ENCODE measurements at places on chromosomes 3 and 15.

DNA sequence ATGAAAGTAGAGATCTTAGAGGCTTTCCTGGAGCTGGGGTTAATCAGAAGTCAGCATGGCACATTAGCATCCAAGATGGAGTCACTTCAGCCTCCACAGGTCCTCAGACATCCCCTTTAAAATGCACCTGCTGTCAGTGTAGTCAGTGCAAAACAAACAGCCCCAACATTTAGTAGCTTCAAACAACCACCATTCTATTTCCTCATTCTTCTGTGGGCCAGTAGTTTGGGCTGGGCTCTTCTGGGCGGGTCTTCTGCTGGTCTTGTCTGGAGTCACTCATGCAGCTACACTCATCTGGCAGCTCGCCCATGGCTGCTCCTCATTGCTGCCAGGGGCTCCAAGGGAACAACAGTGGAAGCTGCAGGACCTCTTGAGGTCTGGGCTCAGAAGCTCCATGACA is 99.9 kb downstream of the TLE3 start:
- no peak for DNase-seq

GRCh38 chr15:44489464-44489863 is 47.5 kb upstream of the EIF3J start:
- no peak for DNase-seq

DNA sequence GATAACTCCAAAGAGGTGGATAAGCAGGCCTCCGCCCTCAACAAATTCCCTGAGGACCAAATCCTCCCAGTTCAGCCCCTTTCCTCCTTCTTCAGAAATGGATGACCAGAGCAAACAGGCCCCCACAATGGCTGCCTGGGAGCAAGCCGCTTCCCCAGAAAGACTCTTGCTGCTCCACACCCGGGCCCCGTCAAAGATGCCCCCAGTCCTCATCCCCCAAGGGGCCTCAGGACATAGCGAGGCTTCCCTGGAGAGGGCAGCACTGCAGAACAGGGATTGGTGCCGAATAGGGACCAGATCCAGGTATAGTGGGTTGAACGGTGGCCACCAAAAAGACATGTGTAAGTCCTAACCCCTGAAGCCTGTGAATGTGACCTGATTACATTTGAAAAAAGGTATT is 502.3 kb downstream of the SHQ1 start:
- DNase-seq, result no peak

- DNase-seq, result no peak
Observed at GRCh38 chr15:69897471-69898237, 200.1 kb downstream of the TLE3 start.

- no peak for DNase-seq
Observed at GRCh38 chr3:96209699-96210098, 604.7 kb upstream of the EPHA6 start.

- no peak for DNase-seq
Observed at GRCh38 chr15:80787316-80787715, 8.1 kb downstream of the CEMIP start.

DNA sequence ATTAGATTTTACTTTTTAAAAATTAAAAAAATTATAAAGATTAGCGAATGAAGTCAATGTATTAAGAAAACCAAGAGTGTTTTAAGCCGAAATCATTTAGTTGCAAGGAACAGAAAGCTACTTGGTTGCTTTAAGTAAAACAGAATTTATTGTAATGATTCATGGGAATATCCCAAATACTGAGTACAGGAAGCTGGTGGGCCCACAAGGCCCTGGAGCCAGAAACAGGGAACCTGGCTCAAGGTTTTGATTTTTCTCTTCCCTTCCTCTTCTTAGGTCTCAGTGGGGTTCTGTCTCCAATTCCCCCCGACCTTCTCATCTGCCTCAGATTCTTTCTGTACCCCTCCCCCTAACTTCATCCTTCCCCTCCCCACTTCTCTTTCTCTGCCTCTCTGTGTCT is 229.0 kb downstream of the TLE3 start:
- DNase-seq, result no peak

DNA sequence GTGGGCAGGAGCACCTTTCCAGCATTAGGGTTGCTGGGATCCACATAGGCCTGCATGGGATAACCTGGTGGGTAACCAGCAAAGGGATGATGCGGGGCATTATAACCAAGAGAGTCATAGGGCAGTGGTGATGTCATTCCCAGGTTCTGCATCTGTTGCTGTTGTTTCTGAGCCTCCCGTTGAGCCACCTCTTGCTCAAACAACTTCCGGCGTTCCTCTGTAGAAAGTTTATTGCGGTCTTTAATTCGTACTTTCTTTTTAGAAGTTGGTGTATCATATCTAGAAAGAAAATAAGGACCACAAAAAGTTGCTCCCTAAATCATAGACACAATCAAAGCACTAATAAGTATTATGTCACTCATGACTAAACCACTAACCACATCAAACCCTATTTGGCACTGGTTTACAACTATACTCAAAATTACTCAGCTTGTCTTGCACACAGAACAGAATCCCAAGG is 77.8 kb downstream of the NBEAL2 start:
- DNase-seq, result peak; percentile 66

GRCh38 chr3:51243924-51244323 is 141.2 kb upstream of the MANF start:
- no peak for DNase-seq

DNA sequence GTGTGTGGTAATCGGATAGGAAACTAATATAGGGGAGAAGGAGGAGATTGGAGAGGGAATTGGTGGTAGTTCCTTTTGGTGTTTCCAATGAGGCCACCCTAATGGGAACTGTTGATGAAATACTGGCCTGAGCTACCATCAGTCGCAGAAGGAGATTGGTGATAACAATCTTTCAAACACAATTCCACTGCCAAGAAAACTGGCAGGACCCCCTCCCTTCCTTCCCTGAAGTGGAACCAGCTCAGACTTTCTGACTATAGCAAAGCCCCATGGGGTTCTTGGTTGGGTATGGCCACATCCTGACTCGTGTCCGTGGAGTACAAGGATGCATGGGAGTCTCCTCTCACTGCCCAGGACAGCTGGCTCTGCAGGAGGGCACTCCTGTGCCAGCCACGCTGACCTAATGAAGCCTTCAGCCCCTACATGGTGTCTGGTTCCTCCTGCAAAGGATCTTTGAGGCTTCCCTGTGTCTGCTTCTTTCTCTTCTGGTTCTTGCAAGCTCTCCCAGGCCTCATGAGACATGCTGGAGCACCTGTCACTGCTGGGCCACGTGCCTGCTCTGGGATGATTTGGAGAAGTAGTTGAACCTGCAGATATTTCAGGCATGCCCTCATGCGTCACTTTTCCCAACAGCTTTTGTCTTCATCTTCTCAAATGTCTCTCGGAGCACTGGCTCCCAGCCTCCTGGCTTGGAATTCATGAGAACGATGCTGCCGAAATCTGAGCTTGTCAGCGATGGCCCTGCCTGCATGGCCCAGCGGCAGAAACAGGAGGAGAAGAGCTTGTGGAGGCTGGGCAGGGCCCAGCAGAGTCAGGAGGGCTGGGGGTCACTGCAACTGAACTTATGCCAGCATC is 90.0 kb upstream of the ADPGK start:
- DNase-seq, result no peak

- DNase-seq, result no peak
Observed at GRCh38 chr3:3119393-3119851, 7.3 kb upstream of the TRNT1 start.

GRCh38 chr3:194571491-194572142 is 61.6 kb downstream of the TMEM44 start:
- no peak for DNase-seq

GRCh38 chr15:64975390-64975789 is 14.3 kb downstream of the SPG21 start:
- no peak for DNase-seq

All from activated CD8-positive, alpha-beta T cell treated with anti-CD3 and anti-CD28 coated beads, Interleukin-2, amount 10 ng/mL, durations not matched to agents 7 days and 5 days (primary cell).